ENCODE measurements at places on chromosomes 16 and 17.
A peak's percentile ranks its signal among the peaks of the same experiment; 100 is the strongest.

DNA sequence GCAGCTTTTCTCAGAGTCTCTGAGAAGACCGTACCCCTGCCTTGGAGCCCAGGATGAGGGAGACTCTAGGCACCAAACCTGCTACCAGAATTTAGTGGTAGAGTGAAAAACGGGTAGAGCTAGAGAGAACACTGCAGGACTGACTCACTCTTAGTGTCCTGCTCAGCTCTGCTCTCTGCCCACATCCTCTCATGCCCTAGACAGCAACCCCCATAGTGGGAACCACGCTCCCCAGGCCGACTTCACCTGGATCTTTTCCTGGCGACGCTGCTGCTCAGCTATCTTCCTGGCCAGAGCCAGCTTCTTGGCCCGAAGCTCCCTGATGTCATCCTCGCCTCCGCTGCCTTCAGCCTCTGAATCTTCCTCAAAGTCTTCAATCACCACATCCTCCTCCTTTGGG is 26.7 kb downstream of the HIC1 start:
- no peak for DNase-seq

- no peak for DNase-seq
Observed at GRCh38 chr16:85331688-85332087, 219.4 kb upstream of the CIBAR2 start.

DNA sequence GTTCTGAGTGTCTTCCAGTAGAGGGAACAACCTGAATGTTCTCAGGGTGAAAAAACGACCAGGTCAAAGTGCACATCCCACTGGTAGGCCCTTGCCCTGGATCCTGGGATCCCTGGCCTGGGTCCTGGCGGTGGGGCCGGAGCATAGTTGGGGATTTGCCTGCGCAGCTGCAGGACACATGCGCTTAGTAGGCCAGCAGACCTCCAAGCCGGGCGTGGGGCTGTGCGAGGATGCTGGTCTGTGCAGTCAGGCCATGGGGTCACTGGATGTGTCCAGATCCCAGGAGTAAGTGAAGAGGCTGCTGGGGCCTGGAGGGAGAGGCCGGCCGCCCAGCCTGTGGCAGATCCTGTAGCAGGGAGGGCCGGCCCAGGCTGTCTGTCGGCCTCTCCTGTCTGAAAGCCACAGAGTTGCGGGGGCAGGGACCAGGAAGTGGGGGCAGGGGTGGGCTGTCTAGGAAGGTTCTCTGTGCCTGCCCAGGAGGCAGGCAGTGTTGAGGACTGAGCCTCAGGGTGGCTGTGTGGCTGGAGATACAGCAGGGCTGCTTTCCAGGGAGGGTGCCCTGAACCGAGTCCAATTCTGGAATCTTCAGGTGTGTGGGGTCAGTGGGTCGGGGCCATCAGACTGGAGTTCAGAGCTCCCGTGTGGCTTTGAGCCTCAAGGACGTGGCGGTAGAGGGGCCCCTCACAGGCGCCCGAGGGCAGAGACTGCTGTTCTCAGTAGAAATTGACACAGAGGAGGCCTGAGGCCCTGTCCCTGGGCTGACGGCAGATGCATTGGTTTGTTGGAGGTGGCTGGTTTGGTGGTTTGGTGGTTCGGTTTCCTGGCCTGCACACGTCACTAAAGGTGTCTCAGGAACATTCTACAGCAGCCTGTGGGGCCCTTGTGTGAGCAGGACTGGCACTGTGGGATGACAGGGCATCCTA is 17.2 kb upstream of the NUDT16L1 start:
- no peak for DNase-seq

GRCh38 chr17:3636154-3636907 is at the start of the genes CTNS and SHPK:
TSS of gene CTNS (plus strand) at chr17:3636760. CDS start at chr17:3640207, 3,447 bp downstream.
TSS of gene SHPK (minus strand) at chr17:3636250. CDS start at chr17:3636219, 31 bp downstream.
- peak; percentile 97 for DNase-seq

GRCh38 chr16:74083541-74083940 is 213.1 kb upstream of the PSMD7 start:
- DNase-seq: no peak

- peak; percentile 100 for DNase-seq
Observed at GRCh38 chr17:63549946-63550816, at the start of gene DCAF7. TSS of gene DCAF7 (plus strand) at chr17:63550477. CDS start at chr17:63550678, 201 bp downstream.

DNA sequence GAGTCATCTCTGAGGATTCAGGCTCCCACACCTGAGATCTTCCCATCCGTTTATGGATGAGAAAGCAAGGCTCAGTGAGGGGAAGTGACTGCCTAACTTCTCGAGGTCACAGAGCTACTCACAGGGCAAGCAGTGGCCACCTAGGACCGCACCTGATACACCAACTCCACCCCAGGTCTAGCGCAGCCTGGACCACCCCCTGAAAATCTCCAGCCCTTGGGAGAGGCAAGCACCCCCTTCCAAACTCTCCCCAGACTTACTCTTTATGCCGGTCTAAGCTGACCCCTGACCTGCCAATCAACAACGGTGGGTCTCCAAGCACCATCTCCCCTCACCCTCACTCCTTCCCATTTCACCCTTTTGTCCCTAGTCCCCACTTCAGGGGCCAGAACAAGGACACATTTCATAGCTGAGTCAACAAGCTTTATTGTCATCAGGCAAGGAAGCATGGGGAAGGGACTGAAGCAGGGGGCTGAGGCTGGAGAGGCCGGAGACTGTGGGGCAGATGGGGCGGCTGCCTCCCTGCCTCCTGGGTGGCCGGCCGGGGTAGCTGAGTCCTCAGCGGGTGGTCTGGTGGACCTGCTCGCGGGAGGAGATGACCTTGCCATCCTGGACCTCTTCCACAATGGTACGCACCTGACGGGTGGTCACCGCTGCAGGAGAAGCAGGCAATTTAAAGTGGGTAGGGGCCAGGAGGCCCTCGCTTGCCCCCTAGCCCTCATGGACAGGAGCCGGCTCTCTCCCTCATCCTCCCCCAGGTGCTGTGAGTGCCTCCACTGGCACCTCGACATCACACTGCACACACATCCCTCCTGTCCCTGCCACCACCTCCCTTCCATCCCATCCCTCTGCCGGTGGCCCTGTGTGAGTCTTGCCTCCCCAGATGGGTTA is 5.1 kb downstream of the KRT17 start:
- no peak for DNase-seq

- DNase-seq: peak; percentile 86
Observed at GRCh38 chr16:67882374-67883145, 2.1 kb upstream of the NRN1L start.

DNA sequence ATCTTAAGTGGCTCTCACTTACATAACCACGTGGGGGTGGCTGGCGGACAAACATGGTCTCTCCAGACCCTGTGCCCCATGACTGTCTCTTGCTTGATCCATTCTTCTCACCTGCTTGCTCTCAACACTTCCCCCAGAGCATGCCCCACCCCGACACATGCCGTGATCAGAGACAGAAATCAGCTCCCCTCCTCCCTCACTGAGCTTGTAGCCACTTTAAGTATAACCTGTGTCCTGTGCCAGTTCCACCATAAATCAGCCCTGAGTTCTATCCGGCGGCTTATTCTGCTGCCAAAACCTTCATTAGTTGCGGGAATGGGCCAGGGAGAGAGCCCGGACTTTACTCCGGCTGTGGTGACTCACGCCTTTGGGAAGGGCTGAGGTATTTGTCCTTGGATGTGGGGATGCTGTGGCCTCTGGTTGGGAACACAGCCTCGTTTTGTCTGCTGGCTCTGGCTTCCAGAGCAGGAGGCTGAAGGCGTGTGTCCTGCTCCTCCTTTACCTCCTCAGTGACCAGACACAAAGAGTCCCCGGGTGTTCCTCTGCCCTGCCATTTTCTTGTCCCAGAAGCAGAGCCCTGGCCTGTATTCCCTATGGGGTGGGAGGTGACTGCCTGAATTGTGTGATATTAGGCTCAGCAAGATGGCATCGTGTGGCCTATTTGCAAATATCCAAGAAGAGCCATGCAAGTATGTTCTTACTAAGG is 21.1 kb downstream of the ANKRD40 start:
- no peak for DNase-seq

DNA sequence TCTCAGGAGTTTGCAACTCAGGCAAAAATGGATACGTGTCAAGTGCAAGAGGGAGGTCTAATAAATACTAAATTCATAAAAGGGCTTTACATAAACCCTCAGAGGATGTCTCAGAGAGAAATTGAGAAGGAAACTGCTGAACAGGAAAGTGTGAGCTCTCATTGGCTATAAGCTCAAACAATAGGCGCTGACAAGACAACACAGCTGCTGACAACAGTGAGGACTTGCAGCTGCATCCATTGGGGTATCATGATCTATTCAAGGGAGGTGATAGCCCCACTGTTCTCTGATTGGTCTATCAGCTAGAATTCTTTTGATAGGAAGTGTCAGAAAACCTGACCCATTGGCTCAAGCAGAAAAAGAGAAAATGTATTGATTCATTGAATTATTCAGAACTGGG is 187.2 kb downstream of the CBLN1 start:
- DNase-seq: peak; percentile 20

- DNase-seq: no peak
Observed at GRCh38 chr17:66548158-66548557, 245.7 kb downstream of the PRKCA start.

DNA sequence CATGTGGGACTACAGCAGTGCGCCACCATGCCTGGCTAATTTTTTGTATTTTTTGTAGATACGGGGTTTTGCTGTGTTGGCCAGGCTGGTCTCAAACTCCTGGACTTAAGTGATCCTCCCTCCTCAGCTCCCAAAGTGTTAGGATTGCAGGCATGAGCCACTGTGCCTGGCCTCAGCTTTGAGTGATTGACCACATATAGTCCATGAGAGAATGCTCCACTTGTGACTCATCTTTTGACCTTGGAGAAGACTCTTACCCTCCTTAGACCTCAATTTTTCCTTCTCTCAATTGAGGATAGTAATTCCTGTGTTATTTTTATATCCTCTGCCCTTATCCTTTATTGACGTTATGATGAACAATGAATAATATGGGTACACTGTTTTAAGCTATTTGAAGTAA is 30.9 kb upstream of the DUSP14 start:
- DNase-seq: no peak

DNA sequence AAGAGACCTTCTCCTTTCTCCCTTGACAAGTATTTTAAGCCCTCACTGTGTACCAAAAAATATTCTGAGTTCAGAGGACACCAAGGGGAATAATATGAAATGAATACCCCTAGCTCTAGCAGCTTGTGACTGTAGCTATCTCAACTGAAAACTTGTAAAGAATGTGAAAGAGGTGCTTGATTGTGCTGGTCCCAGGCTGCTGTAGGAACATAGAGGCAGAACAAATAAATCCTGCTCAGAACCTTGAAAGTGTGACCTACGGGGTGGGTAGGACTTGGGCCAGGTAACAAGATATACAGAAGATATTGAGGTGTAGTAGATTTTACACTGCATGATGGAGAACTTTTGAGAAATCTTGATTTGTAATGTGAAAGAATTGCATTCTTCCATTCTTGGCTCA is 606.8 kb downstream of the TOX3 start:
- no peak for DNase-seq

- no peak for DNase-seq
Observed at GRCh38 chr17:77535435-77535834, 394.7 kb downstream of the SEC14L1 start.

- DNase-seq: no peak
Observed at GRCh38 chr17:57638284-57638683, 106.8 kb downstream of the CCDC182 start.

DNA sequence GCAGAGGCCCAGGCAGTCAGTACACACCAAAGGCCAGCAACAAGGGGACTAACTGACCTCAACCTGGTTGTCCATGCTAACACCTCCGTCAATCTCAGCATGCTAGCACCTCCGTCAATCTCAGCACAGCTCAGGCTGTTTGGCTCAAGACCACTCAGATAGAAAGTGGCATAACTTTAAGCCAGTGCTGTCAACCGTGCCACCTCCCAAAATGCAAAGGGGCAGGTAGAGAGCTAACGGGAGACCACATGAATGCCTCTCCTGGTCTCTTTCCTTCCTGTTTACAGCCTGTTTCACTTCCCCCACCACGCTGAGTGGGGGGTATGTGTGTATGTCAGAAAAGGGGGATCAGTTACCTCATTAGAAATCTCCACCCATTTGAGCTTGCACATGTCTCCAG is 3.3 kb downstream of the UBTF start:
- no peak for DNase-seq

- DNase-seq: no peak
Observed at GRCh38 chr17:79304884-79305283, 230.3 kb downstream of the ENGASE start.

DNA sequence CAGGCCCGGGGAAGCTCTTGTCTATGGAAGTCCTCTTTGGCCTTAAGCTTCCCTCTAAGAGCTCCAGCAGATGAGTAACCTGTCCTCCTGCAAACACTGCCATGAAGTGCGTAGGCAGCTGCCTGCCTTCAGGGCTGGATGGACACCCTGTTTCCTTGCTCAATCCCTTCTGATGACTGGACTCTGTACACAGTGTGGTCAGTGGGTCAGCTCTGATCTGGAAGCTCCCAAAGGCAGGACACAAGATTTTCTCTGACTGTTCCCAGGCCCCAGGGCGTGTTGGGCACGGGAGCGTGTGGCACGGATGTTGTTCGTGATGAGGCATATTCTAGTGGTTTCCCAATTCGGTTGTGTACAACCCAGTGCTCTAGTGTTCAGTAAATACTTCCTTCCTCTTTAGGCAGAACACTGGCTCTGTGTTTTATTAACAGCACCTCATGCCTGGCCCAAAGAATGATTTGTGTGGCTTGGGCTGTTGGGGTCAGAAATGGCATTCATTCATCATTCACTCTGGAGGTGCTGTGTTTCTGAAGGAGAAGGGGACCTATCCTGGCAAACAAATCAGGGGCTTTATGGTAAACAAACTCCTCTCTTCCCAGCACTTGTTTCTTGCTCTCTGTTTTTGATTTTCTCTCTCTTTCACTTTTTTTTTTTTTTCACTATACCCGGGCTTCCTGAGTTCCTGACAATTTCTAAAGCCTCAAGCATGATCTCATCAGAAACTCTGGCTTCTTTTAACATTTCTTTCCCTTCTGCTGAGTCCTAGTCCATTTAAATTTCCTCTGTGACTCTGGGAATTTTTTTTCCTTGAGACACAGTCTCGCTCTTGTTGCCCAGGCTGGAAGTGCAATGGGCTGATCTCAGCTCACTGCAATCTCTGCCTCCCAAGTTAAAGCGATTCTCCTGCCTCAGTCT is 12.0 kb upstream of the RNF157 start:
- no peak for DNase-seq

GRCh38 chr17:37361543-37361942 is 14.2 kb upstream of the C17orf78 start:
- no peak for DNase-seq

- DNase-seq: no peak
Observed at GRCh38 chr16:53415504-53415903, 18.8 kb upstream of the RBL2 start.

DNA sequence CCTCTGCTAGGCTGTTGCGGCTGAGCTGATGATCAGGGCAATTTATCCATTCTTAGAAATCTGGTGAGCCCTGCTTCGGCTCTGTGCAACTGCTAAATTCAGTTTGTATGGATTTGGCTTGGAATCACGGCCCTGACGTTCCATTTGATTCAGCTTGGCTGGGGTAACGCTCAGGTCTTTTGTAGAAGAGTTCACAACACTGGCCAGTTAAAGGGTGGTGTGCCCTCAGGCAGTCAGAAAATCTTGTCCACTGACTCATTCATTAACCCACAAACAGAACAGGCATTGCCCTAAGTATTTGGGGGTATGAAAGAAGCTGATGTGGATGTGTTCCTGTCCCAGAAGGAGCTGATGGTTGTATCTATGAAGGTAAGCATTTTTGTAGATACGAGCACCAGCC is 53.9 kb downstream of the GNAO1 start:
- DNase-seq: no peak

Measured in midbrain (tissue), 1 donor.